ENCODE measurements at places on chromosomes 1 and 21. TPM values are rescaled to one million over a fixed set of nuclear protein-coding genes. Genes with fewer than 3 reads are reported as not detected.

VWA5B1 gene
- total RNA-seq, result not detected

- DNase-seq, result peak; percentile 63
Observed at GRCh38 chr1:19398309-19398760, 86.2 kb downstream of the SLC66A1 start.

GRCh38 chr1:84363019-84363418 is 35.3 kb upstream of the DNASE2B start:
- DNase-seq, result no peak

- DNase-seq, result peak; percentile 62
Observed at GRCh38 chr1:15220825-15221431, 26.1 kb upstream of the FHAD1 start.

- no peak for DNase-seq
Observed at GRCh38 chr1:101479945-101480344, 243.1 kb downstream of the S1PR1 start.

- DNase-seq, result no peak
Observed at GRCh38 chr1:21258331-21259134, 31.7 kb downstream of the ECE1 start.

GRCh38 chr1:113976609-113977278 is 2.5 kb upstream of the OLFML3 start:
- DNase-seq, result no peak

DNA sequence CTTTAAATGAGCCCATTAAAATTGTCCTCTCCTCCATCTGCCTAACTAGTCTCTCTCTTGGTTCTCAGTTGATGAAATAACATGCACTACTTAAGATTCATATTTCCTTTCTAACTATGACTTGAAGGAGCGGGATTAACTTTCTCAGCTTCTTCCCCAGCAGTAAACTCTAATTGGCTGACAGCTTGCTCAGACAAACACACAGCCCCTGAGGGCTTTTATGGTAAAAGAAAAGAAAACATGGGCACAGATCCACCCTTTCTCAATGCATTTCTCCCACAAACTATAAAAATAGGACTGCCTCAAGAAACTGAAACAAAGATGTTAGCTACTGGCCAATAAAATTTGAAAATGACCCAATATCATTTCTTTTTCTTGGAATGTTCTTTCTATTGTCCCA is 703.1 kb downstream of the ADGRL2 start:
- no peak for DNase-seq

DNA sequence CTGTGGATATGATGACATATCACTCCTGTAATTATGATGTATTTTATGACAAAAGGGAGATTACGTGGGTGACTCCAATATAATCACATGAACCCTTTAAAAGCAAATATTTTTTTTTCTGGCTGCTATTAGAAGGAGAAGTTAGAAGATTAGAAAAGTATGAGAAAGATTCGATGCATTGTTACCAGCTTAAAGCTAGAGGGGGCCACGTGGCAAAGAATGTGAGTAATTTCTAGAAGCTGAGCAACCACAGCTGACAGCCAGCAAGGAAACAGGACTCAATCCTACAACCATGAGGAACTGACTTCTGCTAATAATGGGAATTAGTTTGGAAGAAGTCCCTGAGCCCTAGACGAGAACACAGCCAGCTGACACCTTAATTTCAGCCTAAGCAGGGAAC is 56.3 kb upstream of the C1orf87 start:
- DNase-seq, result no peak

- DNase-seq, result peak; percentile 57
Observed at GRCh38 chr1:53328541-53329499, 950 bp upstream of the LRP8 start.

DNA sequence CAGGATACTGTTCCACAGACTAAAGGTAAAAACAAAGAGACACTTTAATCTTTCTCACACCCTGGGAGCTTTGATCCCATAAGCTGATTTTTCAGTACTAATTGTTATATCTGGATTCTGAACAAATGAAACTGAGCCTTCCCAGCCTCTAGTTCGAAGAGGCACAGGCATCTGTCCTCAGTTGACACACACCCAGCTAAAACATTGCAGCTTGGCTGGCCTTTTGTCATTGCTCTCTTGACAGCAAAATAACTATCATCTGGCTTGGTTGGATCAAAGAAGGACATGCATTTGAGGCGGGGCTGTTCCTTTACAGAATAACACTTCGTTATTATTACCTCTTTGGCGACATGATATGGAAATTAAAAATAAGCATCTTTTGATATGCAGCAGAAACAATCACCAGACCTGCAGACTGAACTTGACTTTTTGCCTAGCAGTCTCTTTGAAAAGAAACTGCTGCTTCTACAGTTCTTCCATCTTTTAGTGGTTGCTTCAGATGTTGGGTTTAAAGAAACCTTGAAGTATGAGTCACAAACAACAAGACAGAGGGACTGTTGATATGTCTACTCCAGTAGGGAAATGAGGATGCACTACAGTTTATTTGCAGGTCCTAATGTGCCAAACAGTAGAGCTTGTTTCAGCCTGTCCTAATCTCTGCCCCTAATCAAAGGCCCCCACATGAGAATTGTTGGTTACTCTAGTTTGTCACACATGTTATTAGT is 166.5 kb downstream of the TPR start:
- DNase-seq, result no peak

MLLT11 gene
- 3.1 TPM for total RNA-seq

GRCh38 chr1:118815909-118816308 is 172.2 kb downstream of the TBX15 start:
- no peak for DNase-seq

DNA sequence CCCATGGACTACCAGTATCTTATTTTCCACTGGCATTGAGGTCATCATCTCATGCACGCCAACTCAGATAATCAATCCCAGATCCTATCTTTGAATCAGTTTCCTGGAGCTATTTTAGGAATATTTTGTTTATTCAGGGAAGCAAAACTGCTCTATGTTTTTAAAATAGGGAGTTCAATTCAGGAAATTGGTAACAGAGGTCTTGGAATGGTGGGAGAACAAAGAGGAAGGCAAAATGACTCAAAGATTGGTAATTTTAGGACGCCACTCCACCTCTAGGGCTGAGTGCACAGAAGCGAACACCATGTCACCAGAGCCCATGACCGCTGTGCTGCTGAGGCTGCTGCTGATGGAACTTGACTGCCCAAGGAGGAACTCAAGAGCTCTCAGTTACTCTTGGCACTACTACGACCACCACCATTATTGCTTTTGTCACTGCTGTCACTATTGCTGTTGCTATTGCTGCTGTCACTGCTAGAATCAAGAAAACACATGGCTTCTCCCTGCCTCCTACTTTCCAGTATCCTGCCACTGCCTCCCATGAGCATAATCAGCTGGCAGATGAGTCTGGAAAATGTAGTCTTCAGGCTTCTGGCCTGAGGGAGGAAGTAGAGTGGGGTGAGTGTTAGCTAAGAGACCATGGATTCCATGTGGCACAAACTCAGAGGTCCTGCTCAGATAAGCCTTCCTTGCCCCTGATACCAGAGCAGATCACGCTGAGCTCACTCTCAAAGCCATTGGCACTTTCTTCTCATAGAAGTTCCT is 71.6 kb upstream of the CNIH3 start:
- no peak for DNase-seq

GRCh38 chr1:54403405-54403804 is 2.8 kb downstream of the SSBP3 start:
- no peak for DNase-seq

TMEM51 gene
- total RNA-seq, result 12.3 TPM

AIRE gene
- total RNA-seq, result not detected

IGSF3 gene
- 3.9 TPM for total RNA-seq

DNA sequence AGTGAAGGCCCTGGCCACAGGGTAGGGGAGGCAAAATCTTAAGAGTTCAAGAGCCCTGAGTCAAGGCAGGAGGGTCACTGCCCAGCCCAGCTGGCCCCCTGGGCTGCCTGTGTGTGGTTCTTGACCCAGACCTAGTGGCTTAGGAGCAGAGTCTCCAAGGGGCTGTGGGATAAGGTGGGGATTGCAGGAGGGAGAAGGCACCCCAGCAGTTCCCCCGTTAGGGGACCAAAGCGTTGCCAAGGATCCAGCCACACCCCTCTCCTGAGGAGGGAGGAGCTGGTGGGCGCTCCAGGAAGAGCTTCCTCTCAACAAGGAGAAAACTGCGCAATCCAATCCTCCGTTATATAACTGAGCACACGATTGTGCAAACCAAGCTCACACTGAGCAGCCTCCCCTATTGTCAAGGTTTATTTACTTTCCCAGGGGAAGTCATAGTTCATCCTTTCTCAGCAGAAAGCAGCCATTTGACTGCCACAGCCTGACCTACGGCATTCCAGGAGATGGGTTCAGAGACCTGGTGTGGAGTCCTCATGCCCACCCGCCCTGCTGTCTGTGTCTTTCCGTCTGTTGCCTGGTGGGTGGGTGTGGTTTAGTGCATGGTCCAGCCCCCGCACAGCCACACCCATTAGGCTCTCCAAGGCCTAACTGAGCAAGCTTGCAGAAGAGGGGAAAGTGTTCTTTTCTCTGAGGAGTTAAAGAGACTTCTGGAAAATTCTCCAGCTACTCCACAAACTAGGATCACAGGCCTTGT is 3.5 kb downstream of the EPHX1 start:
- peak; percentile 89 for DNase-seq

BGLAP gene
- total RNA-seq, result 3.9 TPM

DNA sequence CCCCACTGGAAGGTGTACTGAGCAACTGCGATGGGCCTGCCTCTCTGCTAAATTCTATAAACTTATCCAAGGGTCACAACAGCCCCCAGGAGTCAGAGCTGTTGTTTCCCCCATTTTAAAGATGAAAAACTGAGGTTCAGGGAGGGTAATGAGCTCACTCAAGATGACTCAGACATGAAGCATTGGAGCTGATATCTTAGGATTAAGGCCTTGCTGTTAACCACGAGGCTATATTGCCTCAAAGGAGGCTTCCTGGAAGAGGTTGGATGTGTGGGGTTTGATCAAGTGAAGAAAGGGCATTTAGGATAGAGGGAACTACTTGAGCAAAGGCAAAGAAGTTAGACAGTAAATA is 6.7 kb downstream of the LDLRAP1 start:
- DNase-seq, result no peak

DNA sequence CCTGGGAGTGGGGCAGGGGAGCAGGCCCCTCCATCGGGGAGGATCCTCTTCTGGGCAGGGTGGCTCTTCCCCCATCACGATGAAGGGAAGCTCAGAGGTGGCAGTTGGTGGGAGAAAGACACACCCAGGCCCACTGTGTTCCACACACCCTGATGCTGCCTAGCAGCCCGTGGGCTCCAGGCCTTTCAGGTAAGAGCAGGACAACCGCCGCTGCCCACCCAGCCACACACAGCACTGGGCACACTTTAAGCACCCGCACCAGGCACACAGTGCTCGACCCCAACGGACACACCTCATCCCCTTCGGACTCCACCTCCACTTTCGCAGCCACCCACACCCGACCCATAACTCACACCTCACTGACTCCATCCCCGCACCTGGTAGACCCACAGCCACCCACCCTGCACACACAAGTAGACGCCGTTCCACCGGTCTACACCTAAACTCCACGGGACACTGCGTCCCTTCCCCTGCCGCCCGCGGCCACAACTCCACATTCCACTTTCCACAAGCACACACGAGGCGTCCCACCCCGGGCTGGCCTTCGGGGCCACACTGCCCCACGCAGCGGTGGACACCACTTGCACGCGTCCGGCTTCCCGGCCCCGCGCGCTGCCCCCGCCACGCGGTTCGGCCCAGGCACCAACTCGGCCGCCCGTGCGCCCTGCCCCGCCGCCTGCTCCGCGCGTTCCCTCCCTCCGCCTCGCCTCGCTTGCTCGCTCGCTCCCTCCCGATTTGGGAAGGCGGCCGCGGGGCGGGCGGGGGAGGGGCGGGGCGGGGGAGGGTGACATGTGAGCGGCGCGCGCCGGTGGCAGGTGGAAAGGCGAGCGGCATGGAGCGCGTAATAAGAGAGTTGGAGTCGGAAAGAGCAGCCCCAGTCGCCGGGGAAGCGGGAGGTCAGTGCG is at the start of gene KCNQ4:
Gene KCNQ4 (plus strand): TSS at position 787 of the 905 bp plus-strand sequence. CDS start 307 bp downstream, outside the sequence.
- peak; percentile 88 for DNase-seq

MATN1 gene
- not detected for total RNA-seq

FOXO6 gene
- total RNA-seq, result 1.1 TPM

- no peak for DNase-seq
Observed at GRCh38 chr21:45453308-45453950, 48.5 kb downstream of the COL18A1 start.

DNA sequence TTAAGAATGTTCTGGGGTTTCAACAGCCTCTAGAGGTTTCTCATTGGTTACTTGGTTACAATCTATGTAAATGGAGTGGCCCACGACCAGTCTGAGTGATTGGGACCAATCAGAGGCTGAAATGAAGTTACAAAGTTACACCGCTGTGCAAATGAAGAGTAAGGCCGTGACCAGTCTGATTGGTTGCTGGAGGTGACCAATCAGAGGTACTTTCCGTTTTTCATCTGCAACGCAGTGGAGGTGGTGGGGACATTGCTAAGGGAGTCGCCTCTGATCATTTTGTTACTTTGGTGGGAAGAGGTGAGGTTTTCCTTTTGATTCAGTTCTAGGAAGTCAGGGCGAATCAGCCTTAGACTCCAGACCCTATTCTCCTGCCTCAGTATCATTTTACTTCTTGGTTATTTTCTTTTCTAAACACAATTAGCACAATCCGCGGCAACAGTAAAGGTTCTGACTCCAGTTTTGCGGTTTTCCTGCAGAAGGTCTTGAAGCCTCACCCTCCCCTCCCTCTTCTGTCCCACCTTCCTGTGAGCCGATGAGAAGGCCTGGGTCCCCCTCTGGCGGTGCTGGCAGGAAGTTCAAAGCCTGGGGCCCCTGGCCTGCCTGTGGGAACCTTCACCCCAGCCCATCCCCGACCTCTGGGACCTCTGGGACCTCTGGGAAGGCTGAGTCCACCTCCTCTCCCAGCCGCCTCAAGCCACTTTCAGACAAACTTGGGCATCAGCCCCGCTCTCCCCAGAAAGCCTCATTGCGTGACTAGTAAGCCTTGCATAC is 38.7 kb upstream of the TTC34 start:
- DNase-seq, result no peak
